ENCODE measurements at places on chromosomes 1 and 21. TPM values are rescaled to one million over a fixed set of nuclear protein-coding genes. Genes with fewer than 3 reads are reported as not detected.

Gene KCND3
- total RNA-seq = 19.6 TPM

Gene BRDT
- total RNA-seq = not detected

Gene KCNT2
- 3.9 TPM for total RNA-seq

Gene CD84
- 3.1 TPM for total RNA-seq

- no peak for DNase-seq
- no peaks in the 10 kb centered on the region for H3K4me1 ChIP-seq
- no peaks in the 10 kb centered on the region for H3K36me3 ChIP-seq
These were observed 1.0 kb downstream of the CCDC185 start for GRCh38 chr1:223394242-223394641.

- DNase-seq = no peak
- H3K4me1 ChIP-seq = no peaks in the 10 kb centered on the region
- H3K27me3 ChIP-seq = no peaks in the 10 kb centered on the region
- no peak overlapping the region for H3K27ac ChIP-seq
- H3K4me3 ChIP-seq = no peak overlapping the region
- no peaks in the 10 kb centered on the region for H3K36me3 ChIP-seq
These were observed 5.1 kb upstream of the FOXJ3 start for GRCh38 chr1:42340093-42340492.

DNA sequence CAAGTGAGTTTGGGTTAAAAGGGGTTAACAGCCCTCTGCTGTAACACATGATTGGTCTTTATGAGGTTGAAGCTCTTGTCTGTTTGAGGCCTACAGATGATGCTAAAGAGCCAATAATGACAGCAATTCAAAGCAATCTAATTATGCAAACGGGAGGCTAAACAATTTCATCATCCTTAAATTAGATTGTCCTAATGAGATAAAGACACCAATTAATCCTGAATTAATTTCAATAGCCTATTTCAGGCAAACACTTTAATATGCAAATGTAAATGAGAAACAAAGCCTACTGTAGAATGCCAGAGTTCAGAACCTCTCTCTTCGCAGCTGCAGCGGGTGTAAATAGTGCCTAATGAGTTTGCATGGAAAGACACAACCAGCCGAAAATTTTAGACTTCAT is 504.7 kb upstream of the PBX1 start:
- no peak overlapping the region for H3K27ac ChIP-seq
- no peak for DNase-seq
- no peaks in the 10 kb centered on the region for H3K36me3 ChIP-seq
- H3K4me3 ChIP-seq = no peak overlapping the region

DNA sequence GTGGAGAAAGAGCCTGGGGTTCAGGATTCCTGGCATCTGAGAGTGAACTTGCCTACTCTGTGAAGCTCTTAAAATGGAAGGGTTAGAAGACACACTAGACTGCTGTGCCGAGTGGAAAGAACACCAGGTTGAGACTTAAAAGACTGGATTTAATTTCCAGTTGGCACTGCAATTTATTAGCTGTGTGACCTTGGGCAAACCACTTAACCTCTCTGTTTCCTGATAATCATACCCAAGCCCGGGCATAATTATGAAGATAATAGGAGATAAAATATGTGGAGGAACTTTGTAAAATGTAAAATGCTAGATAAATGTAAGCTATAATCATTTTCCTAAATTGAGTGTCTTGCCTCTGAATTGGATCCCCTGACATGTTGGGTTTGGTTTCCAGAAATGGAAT is 4.7 kb upstream of the LHX4 start:
- DNase-seq = no peak
- H3K4me1 ChIP-seq = no peaks in the 10 kb centered on the region
- H3K4me3 ChIP-seq = no peak overlapping the region
- no peak overlapping the region for H3K27ac ChIP-seq
- H3K27me3 ChIP-seq = peaks cover 20% of the 10 kb centered on the region

DNA sequence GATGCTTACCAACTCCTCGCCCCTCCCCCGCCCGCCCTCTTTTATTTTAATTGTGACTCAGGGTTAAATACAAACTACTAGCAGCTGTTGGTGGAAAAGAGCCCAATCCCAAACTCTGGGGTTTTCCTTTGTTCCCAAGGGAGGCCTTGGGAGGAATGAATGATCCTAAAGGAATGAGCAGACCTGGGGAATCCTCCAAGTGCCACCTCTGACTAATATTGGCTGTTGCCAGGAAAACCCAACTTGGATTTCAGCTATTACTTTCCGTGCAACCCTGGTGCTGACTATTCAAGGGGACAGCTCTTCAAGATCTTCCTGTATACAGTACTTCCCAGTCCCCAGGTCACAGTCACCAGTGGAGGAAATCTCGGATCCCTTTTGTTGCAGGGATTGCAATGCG is 1.3 kb upstream of the S100A10 start:
- no peaks in the 10 kb centered on the region for H3K27me3 ChIP-seq
- H3K27ac ChIP-seq = no peak overlapping the region
- H3K36me3 ChIP-seq = no peaks in the 10 kb centered on the region
- no peak overlapping the region for H3K4me3 ChIP-seq
- DNase-seq = peak; percentile 77

DNA sequence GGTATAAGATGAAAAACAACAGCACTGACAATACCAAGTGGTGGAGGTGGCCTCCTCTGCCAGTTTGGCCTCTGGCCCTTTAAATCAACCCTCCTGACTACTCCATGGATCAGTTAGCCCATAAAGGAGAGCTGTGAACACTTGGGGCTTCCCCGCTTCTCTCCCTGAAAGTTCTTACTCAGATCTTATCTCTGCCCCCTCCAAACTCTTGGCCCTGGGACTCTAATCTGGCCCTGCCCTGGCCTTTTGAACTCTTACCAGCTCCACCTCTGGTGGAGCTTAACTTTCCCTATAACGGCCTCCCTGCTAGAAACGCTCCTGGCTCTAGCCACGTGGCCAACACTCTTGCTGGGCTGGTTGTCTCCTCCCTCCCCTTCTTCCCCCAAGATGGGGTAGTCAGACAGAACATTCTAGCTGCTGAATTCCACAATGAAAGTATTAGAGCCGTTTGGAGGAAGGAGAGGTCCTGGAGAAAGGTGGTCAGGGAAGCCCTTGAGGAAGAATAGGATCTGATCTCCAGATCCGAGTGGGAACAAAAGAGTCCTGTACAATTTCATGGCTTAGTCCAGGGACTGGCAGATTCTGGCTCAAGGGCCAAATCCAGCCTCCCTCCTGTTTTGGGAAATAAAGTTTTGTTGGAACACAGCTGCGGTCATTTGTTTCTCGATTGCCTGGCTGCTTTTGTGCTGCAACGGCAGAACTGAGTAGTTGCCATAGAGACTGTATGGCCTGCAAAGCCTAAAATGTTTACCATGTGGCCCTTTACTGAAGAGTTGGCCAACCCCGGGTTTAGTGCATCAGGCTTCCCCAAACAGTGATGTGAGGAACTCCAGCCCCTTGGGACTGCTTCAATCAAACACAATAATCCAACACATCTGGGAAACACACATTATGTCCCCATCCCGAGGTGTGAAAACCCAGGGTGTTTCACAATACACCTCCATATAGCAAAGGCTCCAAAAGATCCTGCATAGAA is 9.5 kb upstream of the PIGR start:
- H3K36me3 ChIP-seq = no peaks in the 10 kb centered on the region
- H3K27me3 ChIP-seq = no peaks in the 10 kb centered on the region
- no peak overlapping the region for H3K4me3 ChIP-seq
- no peaks in the 10 kb centered on the region for H3K4me1 ChIP-seq
- H3K27ac ChIP-seq = no peak overlapping the region

DNA sequence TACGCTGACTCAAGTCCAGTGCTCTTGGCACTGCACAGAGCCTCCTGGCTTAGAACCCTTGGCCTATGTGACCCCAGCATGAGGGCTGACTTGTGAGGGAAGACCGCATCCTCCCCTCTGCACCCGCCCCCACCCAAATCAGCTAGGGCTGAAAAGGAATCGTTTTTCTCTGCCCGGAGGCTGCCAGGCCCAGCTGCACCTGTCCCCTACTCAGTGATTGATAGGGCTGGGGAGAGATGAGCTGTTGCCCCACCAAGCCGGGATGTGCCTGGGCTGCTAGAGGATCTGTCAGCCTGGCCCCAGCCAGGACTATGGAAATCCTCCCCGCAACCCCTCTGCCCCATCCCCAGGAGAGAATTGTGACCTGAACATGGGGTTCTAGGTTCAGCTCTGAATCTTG is 20.6 kb downstream of the MYOG start:
- H3K36me3 ChIP-seq = no peaks in the 10 kb centered on the region
- no peaks in the 10 kb centered on the region for H3K27me3 ChIP-seq
- no peaks in the 10 kb centered on the region for H3K4me1 ChIP-seq
- H3K27ac ChIP-seq = no peak overlapping the region
- H3K4me3 ChIP-seq = no peak overlapping the region
- DNase-seq = no peak

Measured in right atrium auricular region (tissue), 2 donors.